ENCODE measurements at places on chromosomes 7 and 10. TPM values are rescaled to one million over a fixed set of nuclear protein-coding genes. Genes with fewer than 3 reads are reported as not detected.

DNA sequence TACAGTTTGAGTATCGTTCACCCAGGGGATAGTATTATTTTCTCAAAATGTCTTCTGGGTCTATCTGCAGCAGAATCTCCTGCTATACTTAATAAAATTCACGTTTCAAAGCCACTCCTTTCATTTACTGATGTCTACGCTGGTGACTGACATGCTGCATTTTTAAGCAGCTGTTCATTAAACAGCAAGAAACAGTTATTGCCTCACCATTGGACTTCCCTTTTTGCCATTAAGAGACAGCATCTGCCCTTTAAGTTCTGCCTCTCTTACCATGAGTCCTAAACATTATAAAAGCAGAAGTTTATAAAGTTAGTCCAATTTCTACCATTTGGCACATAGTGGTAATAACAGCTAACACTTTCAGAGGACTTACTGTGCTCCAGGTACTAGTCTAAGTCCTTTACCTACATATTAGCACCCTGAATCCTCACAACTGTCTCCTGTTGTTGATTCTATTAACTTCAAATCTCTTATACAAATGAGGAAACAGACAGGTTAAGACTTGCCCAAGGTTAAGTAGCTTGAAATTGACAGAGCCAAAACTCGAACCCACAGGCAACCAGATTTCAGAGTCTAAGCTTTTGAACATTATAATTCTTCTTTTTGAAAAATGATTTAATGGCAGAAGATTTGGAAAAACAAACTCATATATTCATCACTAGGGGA, 169.5 kb downstream of the SNX13 start:
- DNase-seq = no peak

DNA sequence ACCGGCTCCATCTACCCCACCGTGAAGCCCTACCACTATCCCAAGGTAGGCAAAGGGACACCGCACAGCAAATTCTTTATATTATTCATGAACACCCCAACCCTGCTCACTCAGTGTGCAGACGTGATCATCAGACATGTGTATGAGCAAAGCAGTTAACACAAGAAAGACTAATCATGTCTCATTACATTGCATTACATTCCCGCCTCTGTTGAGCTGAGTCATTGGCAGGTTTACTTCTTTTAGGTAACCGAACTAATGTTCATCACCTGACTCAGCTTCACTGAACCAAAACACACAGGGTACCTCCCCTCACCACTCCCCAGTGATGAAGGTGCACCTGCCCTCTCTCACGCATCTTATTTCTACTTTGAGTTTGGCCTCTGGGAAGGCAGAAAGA, 233.4 kb downstream of the PAXIP1 start:
- no peak for DNase-seq

The CALML3 gene
- polyA plus RNA-seq = 0.85 TPM

DNA sequence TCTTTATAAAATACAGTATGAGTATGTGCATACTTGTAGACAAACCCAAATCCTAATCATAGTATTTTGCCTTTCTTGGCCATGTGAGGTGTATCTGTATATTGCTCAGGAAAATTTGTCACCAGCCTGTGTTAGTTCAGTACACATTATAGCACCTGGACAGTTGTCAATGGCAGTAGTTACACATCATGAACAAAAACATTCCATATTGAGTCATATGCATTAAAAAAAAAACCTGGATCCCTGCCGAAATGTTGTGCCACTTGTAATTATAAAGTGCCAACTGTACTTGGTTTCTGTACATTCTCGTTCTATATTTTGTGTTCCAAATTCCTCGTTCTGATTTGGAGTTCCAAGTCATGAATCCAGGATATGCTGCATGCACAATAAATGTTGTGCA, 410.4 kb downstream of the INHBA start:
- DNase-seq = no peak

The ASB10 gene
- polyA plus RNA-seq = not detected

DNA sequence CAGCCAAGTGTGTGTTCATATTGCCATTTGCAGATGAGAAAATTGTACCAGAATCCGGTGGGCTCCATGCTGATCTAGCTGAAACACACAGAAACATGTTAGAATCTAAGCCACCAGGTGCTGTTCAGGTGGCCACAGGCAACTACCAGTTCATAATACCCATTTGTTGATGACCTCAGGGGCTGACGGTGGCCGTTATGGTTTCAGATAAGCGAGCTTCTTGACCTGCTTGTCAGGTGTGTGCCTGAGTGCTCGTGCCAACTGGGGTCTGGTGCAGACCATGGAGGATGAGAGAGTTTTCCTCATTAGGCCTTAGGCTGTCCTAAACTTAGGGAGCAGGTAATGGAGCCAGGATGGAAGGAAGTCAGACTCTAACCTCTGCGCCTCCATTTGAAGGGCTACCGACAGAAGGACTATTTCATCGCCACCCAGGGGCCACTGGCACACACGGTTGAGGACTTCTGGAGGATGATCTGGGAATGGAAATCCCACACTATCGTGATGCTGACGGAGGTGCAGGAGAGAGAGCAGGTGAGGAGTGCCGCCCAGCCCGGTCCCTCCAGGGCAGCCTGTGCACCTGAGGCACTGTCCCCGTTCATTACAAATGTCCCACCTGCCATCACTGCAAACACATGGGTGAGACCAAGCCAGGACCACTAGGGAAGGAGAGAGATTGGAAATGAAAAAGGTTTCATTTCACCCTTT, 53.1 kb downstream of the MKI67 start:
- no peak for DNase-seq

DNA sequence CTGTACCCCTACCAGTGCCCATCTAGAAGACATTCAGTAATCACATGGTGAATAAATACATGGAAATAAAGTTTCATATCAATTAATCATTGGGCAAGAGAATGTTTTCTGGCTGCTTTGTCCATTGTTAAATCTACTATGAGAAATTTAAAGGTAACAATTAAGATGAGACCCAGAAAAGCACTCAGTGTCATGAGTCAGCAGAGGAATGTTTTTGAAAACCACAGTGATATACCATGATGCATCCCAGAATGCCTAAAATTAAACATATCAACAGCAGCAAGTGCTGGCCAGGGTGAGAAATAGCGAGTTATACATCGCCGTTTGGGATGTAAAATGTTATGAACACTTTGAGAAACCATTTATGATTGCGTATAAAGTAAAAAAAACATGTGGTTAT, 825.3 kb upstream of the C7orf33 start:
- no peak for DNase-seq

DNA sequence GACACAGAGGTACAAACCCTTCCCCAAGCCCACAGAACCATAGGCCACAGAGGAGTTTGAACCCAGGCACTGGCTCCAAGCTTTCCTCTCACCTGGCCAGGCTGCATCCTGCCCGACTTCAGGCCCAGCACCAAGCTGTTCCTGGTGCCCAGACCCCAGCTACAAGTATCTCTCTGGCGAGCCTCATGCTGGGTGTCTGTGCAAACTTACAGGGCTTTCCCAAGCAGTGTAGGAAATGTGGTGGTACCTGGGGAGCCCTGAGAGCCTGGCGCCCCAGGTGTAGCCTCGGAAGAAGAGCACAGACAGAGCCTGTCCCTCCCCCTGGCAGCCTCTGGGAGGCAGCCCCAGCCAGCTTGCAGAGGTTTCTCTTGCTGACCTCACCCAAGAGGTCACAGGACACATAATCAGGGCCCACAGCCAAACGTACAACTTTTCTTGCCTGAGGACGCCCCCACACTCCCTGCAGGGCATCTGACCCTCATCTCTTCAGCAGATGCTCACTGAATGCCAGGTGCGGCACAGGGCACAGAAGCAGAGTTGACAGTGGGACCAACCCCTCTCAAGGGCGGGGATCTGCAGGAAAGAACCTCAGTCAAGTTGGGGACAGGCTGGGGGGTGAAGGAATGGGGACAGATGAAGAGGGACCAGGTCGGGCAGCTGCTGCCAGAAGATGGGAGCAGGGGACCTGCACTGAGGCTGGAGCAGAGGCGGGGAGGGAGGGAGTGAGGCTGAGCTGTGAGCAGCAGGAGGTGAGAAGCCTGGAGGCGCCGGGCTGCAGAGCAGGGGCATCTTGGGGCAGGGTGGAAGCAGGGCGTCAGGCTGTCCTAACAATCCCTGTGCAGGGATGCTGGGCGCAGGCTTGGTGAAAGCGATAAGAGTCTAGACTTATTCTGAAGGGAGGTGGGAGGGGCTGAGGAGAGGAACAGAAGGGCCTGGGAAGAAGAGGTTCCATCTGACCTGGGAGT, 16.3 kb upstream of the MYL7 start:
- DNase-seq = no peak

The HMX3 gene
- not detected for polyA plus RNA-seq

GRCh38 chr10:116752969-116753665, 10.8 kb upstream of the HSPA12A start:
- no peak for DNase-seq

The GRID2IP gene
- polyA plus RNA-seq = 0.77 TPM

DNA sequence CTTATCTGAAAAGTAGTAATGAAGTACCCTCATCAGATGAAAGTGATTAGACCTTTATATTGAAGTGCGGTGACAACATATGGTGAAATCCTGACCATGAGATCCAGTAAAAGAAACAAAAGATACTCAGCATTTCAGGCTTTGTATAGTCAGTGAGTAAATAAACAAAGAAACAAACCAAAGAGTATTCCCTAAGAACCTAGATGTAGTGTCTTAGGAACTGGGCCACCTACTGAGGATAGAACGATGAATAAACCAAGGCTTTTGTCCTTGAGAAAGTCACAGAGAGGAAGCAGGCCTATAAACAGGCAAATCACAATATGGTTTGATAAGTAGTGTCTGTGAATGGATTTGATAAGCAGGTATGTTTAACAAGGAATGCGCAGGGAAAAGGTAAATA, 46.2 kb downstream of the ZNF277 start:
- DNase-seq = no peak

- DNase-seq = peak; percentile 67
Observed at GRCh38 chr10:46555713-46556514, 544 bp downstream of the GPRIN2 start.

DNA sequence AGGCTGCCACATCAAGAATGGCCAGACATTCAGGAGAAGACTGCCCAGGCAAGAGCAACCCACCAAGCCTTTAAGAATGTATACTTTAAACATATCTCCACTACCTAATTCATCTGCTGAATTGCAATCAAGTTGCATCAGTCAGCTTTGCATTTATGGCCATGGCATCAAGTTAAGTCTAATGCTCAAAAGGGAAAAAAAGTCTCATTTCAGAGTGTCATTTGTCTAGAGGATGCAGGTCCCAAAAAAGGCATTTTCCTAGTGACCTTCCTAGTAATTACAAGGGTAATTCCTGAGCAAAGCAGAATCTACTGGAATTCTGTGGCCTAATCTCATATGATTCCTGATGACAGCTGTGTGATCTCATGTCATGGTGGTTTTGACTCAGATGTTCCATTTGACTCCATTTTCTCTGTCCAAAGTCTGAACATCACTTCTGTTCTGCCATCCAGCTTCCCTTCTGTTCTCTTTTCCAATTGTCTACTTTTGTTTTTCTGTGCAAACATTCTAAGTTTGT, 7.3 kb upstream of the CABCOCO1 start:
- no peak for DNase-seq

DNA sequence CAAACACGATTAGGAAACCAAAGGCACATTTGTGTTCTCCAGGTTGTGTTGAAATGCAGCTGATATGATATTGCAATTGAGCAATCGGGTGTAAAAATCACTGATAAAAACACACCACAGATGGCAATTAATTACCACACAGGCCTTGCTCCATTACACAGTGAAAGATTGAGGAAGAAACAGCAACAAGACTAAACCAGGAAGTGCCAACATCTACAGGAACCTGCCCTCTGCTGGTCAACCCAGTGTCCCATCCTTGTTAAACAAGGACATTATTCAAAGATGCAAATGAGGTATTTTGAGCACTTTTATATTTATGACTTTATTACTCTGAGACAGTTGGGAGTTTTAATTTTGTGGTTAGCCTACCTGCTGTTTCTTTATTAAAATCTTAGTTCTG, 765.6 kb upstream of the GHITM start:
- DNase-seq = peak; percentile 24

DNA sequence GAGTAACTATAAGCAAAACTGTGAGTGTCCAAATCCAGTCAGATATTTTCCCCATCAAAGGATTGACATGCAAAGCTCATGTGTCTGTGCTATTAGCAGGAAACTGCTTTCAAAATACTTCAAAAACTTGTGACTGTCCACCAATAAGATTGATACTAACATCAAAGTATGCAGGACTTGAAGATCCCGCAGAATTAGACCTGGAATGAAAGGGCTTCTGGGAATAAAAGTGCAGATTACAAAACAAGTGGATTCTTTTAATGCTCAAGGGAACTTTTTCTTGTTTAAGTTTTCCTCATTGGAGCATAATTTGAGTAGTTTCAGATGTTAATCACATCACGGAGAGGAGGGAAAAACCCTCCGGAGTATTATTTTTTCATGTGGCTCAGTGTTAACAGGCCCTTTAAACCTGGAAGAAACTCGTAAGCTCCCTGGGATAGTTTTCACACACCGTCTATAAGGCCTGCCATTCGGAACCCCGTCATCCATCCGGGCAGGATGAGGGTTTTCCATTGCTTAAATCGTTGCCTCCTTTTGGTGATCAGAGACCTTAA, 33.9 kb upstream of the MKX start:
- DNase-seq = peak; percentile 24

The EPO gene
- polyA plus RNA-seq = not detected

The GPR37 gene
- polyA plus RNA-seq = 3.9 TPM

- DNase-seq = no peak
Observed at GRCh38 chr10:34766266-34766600, 48.9 kb downstream of the PARD3 start.

The PRKG1 gene
- 17.1 TPM for polyA plus RNA-seq

The VWDE gene
- 1.5 TPM for polyA plus RNA-seq

DNA sequence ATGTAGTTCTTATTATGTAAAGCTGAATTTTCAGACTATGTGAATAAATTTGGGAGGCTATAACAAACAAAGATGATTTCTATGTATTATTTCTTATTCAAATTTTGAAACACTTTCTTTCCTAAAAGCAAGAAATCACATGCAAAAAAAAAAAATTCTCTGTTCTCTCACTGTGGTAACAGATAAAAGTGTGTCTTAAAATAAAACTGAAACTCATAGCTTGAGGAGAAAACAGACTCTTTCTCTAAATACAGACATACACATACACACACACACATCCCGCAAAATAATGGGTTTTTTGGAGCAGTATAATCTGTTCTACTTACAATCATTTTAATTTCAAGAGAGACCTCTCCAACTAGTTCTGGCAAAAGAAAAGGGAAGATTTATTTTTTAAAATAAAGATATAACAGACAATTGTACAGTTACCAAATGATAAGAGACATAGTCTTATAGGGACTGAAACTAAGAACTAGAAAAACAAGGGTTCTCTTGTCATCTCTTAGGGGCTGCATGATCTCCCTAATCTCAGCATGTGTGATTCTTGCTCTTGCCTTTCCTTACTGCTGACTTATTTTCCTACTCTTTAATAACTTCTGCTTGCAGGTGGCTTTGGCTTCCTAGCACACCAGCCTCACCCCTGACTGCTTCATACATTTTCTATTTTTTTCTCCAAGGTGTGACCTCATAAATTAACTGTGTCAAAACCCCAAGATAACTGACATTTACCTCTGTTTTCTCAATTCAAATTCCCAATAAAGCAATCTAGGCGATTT, 483.5 kb upstream of the POT1 start:
- DNase-seq = no peak
